DND-41 (cell line): ENCODE measurements at places on chromosomes 16 and 17.
A peak's percentile ranks its signal among the peaks of the same experiment; 100 is the strongest.

- DNase-seq: no peak
These were observed 9.6 kb upstream of the DLX4 start for GRCh38 chr17:49959183-49959935.

GRCh38 chr16:50745940-50746339 lies 4.1 kb downstream of the CYLD start:
- no peak for DNase-seq

GRCh38 chr16:75841517-75841916 lies 115.2 kb upstream of the CPHXL start:
- no peak for DNase-seq

DNA sequence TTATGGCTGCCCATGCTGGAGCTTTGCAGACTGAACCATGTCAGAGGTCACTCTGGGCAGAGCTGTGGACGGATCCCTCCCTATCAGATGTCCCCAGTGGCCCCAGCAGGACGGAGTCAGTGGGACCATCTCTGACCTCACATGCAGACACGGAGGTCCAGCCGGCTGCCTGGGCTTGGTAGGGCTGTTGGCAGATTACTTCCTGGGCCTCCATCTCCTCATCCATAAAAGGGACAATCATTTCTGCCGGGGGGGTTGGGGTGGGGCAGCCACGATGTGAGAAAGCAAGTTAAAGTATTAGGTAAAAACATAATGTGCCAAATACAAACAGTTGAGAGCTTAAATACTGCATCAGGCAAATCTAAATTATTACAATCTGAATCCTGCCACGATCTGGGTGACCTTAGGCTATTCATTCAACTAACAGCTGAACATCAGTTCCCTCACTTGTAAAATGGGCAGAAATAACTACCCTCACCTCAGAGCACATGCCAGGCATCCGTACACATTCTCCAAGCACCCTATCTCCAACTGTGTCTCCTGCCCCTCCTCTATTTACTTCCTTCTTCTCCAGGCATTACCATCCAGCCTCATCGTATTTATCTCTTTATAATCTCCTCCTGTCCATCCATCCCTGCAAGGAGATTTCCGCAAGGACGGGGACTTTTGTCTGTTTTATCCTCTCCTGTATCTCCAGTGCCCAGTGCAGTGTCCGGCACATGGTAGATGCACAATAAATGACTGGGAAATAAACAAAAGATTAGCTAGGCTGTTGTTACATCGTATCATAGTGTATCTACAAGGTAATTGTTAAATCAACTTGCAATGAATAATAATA lies 192.3 kb upstream of the FOXF1 start:
- no peak for DNase-seq

DNA sequence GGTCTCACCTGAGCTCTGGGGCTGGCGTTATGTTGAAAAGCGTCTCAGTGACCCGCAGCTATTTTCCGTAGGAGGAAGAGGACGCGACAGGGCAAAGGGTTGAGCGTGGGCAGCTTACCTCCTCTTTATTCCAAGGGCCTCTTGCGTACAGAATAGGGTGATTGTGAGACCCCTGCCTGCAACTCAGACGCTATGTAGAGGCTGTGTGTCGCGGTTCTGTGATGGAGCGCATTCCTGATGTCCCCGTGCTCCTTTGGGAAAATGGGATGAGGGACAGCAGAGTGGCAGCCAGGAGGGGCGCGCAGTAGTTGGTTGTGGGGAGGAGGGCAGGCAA lies 531 bp upstream of the CDH8 start:
- no peak for DNase-seq

DNA sequence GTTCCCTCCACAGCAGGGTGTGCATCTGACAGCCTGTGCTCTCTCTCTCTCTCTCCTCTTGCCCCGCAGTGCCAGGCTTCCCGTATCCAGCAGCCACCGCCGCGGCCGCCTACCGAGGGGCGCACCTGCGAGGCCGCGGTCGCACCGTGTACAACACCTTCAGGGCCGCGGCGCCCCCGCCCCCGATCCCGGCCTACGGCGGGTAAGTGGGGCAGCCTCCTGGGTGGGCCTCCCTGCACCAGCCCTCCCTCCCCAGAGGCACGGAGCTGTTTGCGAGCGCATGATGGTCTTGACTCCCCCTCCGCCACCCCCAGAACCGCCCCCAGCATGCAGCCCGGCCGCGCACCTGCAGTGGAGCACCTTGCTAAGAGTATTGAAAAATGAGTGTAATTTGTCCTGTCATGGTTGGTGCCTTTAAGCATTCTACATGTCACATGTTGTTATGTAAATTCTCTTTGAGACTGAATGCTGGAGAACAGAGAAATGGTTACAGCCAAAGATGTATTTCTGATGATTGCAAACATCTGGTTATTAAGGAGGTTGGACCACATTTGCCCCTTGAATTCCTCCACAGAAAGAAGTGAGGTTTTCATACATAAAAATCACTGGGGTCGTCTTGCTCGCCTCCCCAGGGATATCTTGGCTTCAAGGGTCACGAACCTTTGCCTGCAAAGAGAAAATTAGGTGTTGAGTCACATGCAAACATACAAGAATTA lies 321.3 kb downstream of the RBFOX1 start:
- DNase-seq: no peak

DNA sequence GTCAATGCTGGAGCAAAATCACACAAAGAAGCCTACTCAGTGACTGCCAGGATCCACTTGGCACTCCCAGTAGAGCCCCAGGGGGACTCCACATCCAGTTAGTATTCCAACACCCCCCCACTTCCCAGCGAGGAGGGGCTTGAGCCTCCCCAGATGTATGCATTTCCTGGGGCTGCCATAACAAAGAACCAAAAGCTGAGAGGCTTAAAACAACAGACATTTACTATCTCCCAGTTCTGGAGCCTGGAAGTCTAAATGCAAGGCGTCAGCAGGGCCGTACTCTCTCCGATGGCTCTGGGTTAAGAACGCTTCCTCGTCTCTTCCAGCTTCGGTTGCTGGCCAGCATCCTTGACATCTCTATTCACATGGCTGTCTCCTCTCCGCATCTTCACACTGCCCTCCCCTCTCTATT lies 23.0 kb upstream of the GNA13 start:
- DNase-seq: no peak

DNA sequence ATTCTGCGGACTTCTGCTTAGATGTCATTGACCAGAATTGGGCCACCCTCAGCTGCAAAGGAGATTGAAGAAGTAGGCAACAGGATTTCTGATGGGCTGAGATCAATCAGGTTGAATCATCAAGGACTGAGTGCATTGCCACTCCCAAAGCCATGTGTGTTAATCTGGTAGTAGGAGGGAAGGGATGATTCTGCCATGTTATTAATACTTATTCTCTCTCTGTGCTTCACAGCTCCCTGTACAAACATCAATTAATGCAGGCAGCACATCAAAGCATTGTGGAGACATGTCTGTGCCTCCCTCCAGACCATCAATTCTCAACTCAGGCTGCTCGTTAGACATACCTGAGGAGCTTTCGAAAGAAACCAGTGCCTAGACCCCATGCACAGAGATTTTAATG lies 11.6 kb downstream of the LRRC3C start:
- no peak for DNase-seq

DNA sequence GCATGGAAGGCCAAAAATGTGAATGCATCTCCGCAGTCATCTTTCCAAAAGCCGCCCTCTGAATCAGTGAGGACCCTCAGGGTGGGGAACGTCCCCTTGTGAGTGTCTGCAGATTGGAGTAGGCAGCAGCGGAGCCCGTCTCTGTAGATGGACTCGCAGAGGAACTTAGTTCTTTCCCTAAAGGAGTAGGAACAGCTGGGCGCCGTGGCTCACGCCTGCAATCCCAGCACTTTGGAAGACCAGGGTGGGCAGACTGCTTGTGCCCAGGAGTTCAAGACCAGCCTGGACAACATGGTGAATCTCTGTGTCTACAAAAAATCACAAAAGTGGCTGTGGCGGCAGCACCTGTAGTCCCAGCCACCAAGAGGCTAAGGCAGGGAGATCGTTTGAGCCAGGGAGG lies 53.7 kb downstream of the WDR45B start:
- DNase-seq: no peak

DNA sequence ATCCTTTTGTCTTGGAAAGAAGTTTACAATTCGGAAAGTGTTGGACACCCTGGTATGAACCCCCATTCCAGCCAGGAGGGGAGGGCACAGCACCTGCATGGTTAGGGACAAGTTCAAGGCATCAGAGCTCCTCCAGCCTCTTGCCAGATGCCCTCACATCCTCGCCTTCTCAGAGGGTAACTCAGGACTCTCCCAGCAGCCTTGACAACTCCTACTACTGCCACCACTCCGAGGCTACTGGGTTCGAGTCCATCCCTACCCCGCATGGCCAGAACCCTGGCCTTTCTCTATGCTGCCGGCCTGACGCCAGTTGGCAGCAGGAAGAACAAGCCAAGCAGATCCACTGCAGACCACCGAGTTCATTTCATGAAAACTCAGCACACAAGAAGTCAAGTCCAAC lies 34.1 kb downstream of the AXIN2 start:
- no peak for DNase-seq

GRCh38 chr16:65815707-65816106 lies 550.8 kb upstream of the CDH5 start:
- no peak for DNase-seq

GRCh38 chr17:30952638-30953393 lies 18.0 kb upstream of the RNF135 start:
- DNase-seq: no peak

DNA sequence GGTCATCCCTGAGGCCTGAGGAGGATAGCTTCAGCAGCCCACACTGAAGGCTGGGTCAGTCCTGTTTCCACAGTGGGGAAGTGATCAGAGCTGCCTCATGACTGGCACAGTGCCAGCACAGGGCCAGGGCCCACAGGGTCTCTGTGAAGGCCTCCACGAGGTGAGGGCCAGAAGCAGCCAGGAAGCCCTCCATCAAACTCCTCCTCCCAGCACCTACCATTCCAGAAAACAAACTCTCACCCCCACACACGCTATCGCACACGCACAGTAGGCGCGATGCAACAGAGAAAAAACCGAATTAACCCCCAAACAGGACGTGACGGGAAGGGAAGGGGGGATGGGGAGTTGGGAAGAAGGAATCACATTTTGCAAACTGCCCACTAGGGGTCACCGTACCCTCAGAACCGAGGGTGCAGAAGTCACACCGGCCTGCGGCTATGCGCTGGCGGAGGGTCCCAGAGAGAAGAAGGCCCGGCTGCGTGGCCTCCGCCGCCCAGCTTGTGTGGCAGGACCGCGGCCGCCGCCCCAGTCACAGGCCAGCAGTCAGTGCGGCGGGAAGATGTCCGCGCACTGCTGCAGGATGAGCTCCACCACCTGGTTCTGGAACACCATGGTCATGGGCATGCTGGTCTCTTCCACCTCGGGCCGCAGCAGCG lies 37.6 kb downstream of the ARHGAP27 start:
- DNase-seq: peak; percentile 63

- no peak for DNase-seq
These were observed 40.6 kb downstream of the MPRIP start for GRCh38 chr17:17082878-17083277.

DNA sequence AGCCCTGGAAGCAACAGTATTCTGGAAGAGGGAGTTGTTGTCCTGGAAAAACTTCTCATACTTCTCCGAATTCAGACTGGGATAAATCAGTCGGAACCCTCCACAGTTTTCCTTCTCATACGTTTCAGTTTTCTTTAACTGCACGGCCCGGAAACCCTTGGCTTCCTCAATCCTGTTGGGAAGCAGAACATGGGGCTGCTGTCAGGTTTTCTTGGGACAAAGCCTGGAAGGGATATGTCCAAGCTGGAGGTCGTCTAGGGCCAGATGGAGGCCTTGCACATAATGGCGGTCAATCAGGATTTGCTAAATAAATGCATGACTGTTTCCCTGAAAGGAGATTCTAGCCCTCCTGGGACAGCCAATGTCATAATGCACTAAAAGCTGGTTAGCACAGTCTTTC lies 29.2 kb downstream of the TTLL6 start:
- DNase-seq: no peak

- DNase-seq: peak; percentile 38
These were observed 472 bp upstream of the NME2 start for GRCh38 chr17:51165680-51166197.

- peak; percentile 45 for DNase-seq
These were observed 397 bp downstream of the RIPOR1 start for GRCh38 chr16:67528870-67529581.

DNA sequence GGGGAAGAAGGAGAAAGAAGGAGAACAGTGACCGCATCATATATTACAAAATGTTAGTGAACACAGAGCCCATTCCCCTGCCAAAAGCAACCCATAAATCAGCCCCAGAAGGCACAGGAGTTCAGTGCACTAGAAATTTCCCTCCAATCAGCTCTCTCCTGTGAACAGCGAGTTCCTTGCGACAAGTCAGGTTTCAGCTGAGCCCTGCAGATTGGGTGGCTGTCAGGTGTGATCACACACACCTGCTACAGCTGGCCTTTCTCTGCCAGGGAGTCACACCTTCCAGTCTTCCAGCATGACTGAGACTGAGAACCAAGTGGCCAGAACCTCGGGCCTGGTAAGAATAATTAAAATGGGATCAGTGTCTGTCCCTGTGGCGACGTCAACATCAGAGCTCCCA lies 60.2 kb downstream of the SHISA9 start:
- DNase-seq: no peak
